ENCODE measurements at places on chromosomes 3 and 15.

DNA sequence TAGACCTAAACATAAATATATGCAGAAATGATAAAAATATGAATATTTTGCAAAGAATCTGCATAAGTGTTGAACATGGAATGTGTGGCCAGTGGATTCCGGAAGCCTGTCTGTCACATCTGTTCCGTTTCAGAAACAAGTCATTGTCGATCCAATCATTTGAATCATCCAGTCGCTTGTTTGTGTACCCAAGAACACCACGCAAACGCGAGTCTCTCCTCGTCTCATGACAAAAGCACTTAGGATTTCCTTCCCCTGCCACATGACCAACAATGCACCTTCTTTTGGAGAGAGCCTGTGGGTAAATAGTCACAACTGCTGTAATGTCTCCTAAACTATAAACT lies 80.2 kb downstream of the FMN1 start:
- DNase-seq: no peak

DNA sequence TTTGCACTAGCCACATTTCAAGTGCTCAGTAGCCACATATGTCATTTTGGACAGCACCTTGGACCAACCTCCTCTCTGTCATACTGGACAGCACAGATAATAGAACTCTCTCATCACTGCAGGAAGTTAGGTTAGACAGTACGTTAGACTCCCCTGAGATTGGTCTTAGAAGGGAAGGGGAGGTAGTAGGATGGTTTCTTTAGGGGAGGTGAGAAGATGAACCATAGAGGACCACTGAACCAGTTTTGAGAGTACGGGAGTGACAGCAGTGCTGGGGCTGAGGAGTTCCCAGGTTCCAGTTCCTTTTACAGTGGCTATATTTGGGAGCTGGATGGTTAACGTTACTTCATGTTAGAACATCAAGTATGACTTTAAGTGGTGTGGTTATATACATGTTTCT lies 7.8 kb downstream of the LRCH3 start:
- DNase-seq: no peak

DNA sequence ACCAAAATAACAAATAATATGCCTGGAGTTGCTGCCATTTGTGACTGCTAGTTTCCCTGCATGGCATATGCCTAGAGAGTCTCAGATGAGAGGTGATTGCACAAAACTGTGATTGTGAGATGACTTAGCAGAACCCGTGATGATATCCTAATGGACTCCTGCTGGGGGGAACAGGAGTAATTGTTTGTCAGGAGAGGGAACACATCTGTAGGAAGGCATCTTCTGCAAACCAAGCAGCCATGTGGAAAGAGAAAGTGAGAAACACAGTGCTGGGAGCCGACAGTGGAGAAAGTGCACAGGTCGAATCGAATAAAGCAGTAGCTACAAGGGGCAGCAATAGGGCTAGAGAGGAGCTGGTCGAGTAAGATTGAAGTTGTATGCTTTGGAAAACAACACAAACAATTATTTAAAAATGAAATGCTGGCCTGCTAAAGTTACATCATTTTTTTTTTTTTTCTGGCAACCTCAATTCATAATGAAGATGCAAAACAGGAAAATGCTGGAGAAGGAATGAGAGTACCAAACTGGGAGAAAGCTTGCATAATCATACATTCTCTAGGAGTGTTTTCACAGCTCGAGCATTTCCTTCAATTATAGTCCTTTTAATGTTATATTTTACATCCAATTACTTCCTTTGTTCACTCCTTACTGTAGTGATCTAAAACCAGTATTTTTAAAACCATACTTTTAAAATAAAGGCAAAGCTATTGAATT lies 494.2 kb upstream of the AGTR1 start:
- no peak for DNase-seq

GRCh38 chr3:72068621-72069020 lies 283.7 kb upstream of the PROK2 start:
- DNase-seq: no peak

DNA sequence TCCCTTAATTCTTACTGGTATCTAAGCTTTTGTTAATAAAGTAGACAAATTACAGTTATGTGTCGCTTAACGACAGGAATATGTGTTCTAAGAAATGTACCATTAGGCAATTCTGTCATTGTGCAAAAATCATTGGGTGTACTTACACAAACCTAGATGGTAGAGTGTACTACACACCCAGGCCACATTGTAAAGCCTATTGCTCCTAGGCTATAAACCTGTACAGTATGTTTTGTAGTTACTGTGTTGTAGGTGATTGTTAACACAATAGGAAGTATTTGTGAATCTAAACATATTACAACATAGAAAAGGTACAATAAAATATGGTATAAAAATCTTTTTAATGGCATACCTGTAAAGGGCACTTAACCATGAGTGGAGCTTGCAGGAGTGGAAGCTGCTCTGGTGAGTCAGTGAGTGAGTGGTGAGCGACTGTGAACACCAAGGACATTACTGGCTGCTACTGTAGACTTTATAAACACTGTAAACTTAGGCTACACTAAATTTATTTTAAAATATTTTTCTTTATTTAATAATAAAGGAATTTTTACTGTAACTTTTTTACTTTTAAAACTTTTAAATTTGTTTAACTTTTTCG lies 47.4 kb downstream of the FSIP1 start:
- DNase-seq: no peak

DNA sequence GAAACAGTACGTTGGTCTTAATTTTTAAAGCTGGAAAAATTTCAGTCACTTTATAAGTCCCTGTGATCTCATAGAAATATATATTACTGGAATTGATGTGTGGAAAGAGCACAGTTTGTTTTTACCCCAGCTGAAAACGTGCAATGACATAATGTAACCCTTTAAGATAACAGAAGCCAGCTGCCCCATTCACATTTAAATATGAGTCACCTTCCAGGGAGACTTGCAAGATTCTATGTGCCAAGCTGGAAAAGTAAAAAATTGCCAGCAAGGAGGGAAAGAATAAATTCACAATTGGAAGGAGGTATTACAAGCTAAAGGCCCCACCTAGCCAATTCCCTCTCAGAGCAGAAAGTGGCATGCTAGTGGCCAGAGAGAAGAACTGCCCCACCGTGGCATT lies 50.2 kb downstream of the SAMMSON start:
- DNase-seq: no peak

DNA sequence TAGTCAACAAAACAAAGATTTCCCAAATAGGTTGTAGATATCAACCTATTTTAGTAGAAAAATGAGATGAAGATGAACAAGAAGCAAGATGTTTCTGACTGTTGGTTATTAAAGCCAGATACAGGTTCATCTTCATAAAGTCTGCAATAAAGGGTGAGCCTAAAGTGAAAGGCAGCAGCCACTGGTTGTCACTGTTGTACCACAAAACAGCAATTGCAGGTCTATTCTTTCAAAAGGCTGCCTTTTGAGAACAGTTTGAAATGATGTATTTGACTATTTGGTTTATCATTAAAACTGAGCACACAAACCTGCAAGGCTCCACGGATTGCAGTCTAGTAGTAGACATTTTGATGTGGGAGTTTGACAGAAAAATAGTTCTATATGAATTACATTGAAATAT lies 543.4 kb downstream of the GBE1 start:
- DNase-seq: no peak

GRCh38 chr3:52339612-52340011 lies 23.5 kb downstream of the DNAH1 start:
- peak; percentile 86 for DNase-seq

DNA sequence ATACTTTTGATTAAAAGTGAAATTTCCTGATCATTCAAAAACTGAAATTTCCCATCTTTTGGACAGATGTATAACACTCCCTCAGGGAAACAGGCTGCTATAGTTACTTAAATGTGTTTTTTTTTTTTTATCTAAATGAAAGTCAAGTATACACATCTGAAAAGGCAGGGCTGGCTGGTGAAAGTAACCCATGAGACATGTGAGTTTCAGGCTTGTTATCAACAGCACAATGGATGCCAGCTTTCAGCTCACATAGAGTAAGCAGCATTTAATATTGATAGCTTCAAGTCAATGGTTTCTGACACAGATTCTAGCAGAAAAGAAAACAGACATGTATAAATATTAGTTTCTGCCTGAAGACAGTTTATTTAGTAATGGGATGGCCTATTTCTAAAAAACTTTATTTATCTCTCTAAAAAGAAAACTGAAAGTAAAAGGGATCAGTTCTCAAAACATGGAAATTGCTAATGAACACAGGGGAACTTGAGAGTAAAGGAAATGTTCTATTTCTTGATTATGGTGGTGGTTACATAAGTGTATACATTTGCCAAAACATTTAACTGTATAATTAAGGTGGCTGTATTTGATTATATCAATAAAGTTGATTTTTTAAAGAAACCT lies 89.7 kb upstream of the CMC1 start:
- DNase-seq: peak; percentile 23

- DNase-seq: no peak
These were observed 34.7 kb downstream of the NUP210 start for GRCh38 chr3:13385373-13385965.

DNA sequence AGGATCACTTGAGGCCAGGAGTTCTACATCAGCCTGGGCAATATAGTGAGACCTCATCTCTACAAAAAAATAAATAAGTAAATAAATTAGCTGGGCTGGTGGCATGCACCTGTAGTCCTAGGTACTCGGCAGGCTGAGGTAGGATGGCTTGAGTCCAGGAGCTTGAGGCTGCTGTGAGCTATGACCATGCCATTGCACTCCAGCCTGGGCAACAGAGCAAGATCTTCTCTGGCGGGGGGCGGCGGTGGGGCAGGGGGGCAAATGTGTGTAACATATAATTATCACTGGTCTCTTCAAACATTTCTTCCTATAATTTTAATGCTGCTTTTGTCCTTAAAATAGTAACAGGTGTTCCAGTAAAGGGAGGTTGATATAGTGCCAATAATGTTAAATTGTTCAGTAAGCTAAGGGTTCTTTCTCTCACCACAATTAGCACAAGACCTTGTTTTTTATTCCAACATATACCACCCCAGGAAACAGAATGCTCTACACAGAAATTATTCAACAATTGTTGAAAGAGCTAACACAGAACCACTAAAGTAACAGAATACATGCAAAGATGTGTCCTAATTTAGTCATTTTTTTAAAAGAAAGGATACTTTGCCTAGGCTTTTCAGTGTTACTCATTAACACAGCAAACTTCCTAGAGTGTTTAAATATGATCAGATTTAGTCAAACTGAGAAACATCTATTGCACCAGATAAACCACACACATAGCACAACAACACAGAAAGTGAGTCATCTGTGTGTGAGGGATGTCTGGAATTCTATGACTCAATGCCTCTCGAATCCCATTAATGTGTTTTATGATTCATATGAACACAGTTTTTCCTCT lies 29.1 kb downstream of the ANKRD28 start:
- DNase-seq: no peak

GRCh38 chr3:31671451-31671850 lies 138.7 kb downstream of the STT3B start:
- DNase-seq: no peak

DNA sequence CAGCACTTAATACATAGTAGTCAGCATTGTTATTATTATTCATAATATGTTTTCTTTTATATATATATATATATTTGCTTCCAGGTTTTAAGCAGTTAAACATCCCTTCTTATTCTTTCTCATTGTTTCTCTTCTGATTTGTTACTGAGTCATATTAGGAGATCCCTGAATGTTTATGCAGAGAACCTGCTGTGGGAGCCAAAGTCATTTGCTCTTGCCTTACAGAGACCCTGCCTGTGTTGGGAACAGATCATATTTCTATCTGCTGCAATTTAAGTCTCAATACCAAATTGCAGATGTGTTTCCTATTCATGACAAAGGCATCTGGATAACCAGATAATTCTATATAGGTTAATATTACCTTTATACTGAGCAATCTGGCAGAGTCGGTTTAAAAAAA lies 323.0 kb upstream of the UMPS start:
- DNase-seq: no peak

- no peak for DNase-seq
These were observed 298.3 kb downstream of the SHQ1 start for GRCh38 chr3:72549761-72550581.

DNA sequence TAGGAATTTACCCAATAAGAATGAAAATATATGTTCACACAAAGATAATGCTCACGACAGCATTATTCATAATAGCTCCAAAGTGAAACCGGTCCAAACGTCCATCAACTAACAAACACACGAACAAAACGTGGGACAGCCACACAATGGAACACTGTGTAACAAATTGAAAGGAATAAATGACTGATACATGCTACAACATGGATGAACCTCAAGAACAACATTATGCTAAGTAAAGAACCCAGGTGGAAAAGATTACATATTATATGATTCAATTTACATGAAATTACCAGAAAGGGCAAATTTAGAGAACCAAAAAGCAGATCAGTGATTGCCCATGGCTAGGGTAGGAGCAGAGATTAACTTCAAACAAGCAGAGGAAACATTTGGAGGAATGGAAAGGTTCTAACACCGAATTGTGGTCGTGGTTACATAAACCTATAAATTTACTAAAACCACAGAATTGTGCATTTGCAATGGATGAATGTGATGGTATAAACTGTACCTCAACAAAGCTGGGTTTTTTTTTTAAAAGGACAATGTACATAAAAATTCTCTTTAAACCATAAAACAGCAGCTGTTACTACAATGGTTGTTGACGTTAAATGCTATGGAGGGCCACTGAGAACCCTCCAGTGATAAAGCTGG lies 76.3 kb downstream of the XXYLT1 start:
- DNase-seq: no peak

DNA sequence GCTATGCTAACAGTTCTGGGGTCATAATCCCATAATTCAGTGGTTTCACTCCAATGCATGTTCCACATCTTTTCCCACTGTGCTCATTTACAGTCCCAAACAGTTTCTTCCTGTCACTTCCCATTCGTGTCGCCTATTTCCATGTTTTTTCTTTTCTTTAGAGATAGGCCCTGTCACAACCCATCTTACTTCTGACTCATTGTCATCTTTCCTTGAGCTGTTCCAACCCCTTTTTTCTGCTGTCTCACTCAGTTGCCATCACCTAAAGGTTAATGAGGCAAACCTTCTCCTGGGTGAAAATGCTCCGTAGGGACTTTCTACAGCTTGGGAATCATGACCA lies 814.5 kb downstream of the VGLL3 start:
- no peak for DNase-seq

DNA sequence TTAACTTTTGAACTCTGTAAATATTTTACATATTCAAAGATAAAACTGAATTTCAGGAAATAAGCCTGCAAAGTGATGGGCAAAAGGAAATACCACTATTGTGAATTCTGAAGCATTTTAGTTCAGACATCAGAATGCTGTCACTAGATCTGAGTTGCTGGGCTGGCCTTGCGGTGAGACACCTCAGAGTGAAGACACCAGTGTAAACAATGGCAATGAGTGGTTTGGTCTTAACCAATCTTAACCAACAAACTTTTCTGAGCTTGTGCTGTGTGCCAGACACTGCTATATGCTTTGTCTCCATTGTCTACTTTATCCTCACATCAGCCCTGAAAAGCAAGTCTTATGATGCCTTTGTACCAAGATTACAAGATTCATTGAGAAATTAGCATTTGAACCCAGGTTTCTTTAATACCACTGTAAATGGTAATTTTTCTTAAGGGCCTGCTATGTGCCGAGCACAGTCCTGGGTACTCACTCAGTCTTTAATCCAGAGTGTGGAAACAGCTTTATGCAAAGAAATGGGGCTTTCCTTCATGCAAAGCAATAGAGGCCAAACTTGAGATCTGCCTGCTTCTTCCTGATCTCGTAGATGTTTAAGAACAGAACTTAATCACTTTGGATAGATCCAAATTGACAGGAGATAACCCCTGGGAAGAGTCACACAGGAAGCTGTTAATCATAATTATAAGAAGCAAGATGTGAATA lies 55.0 kb downstream of the TMEM39A start:
- no peak for DNase-seq

Data from CD4-positive, alpha-beta T cell treated with Interleukin-21 for 1 hour (primary cell).